Activated naive CD8-positive, alpha-beta T cell treated with anti-CD3 and anti-CD28 coated beads, Interleukin-2, amount 50 U/mL, for 24 hours (primary cell): ENCODE measurements at places on chromosomes 4 and X.

DNA sequence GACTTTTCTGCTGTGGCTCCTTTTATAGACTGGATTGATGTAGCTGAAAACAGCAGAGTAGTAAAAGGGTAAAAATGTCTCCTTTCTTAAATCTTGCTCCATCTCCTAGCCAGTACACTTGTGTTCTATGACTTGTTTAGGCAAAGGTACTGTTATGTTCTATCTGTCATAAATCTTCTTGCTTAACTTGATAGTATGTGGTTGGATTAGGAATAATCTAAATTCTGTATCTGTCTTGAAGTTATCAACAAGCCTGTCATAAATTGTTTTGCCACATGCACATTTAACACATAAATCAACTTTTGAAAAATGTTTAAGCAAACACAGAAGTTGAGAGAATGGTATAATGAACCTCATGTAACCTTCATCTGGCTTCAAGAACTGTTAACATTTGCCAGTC is 157.0 kb downstream of the FRAS1 start:
- no peak for DNase-seq
- no peaks in the 10 kb centered on the region for H3K36me3 ChIP-seq
- H3K4me1 ChIP-seq = no peaks in the 10 kb centered on the region
- no peaks in the 10 kb centered on the region for H3K27me3 ChIP-seq

DNA sequence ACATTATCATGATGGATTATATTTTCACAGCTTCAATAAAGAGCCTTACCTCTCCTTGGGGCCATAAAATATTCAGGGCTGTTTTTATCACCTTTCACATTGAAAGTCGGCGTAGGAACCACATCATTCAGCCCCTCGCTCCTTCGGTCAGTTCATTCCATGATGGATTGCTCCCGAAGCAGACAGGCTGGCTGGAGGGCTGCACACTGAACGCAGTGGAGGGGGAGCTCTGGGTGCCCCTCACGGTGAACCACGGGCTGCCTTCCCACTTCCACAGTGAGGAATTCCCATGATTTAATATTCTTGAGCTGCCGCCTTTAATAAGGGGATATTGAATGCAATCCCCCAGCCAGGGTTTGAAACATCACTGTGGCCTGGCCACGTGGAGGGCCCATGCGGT is 16.0 kb downstream of the PPP2R2C start:
- H3K36me3 ChIP-seq = no peaks in the 10 kb centered on the region
- no peak for DNase-seq
- H3K27me3 ChIP-seq = peaks cover 19% of the 10 kb centered on the region
- no peak overlapping the region for H3K4me3 ChIP-seq

DNA sequence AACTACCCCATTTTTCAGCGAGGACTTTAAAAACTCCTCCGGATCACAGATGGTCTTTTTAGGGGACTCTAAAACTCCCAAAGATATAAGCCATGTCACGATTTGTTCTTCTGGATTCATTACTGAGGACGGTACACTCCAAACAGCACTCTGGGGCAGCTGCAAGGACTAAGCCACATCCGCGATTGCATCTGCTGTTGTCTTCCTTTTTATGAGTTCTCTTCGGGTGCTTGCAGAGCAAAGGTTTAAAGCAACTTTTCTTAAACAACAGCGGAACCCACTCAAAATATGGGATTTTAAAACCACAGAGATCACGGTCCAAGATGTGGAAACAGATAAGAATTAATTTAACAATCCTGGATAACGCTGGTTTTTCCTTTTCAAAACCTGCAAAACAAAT is at the start of gene ARHGEF6:
ARHGEF6 (minus strand) TSS at position 170 of the 400 bp plus-strand sequence; CDS start at position 120, 50 bp downstream.
- peaks cover 3% of the 10 kb centered on the region for H3K36me3 ChIP-seq
- peak within 1 kb of the TSS; percentile 92 for H3K27ac ChIP-seq
- DNase-seq = no peak
- peak within 1 kb of the TSS; percentile 91 for H3K4me3 ChIP-seq
- peaks cover 64% of the 10 kb centered on the region for H3K4me1 ChIP-seq

- H3K27ac ChIP-seq = no peak overlapping the region
- peaks cover 4% of the 10 kb centered on the region for H3K4me1 ChIP-seq
- H3K36me3 ChIP-seq = no peaks in the 10 kb centered on the region
Observed at GRCh38 chr4:81712714-81713113, 241.0 kb upstream of the RASGEF1B start.

GRCh38 chr4:141463678-141464077 is 172.7 kb upstream of the IL15 start:
- H3K27me3 ChIP-seq = peaks cover 2% of the 10 kb centered on the region
- no peak for DNase-seq
- H3K36me3 ChIP-seq = no peaks in the 10 kb centered on the region
- H3K27ac ChIP-seq = no peak overlapping the region
- no peaks in the 10 kb centered on the region for H3K4me1 ChIP-seq
- H3K4me3 ChIP-seq = no peak overlapping the region
